Stimulated activated CD4-positive, alpha-beta T cell treated with anti-CD3 and anti-CD28 coated beads, Interleukin-4, amount 100 ng/mL, for 48 hours (primary cell): ENCODE measurements at places on chromosomes 2 and 18.

- no peak for DNase-seq
Measured at GRCh38 chr2:23326330-23326729, 58.6 kb upstream of the KLHL29 start.

GRCh38 chr18:77702686-77703085, 453.0 kb downstream of the GALR1 start:
- no peak for DNase-seq

DNA sequence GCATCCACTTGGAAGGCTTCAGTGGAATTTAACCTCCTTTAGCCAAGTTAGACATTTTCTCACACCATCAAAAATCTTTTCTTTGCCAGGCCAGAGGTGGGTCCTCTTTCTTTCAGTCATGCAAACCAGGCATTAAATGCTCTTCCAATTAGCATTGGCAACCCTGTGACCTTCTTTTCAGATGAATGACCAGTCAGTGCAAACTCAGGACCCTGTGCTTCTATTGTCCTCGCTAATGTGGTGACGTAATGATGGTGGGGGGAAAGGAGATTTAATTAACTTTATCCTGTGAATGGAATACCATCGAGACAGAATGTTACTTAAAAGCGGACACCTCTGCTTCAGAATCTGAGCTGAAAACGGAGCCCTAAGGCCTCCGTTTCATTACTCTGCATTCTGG, 23.2 kb upstream of the STPG4 start:
- no peak for DNase-seq

GRCh38 chr2:122070241-122070731, 314.8 kb downstream of the TSN start:
- no peak for DNase-seq

DNA sequence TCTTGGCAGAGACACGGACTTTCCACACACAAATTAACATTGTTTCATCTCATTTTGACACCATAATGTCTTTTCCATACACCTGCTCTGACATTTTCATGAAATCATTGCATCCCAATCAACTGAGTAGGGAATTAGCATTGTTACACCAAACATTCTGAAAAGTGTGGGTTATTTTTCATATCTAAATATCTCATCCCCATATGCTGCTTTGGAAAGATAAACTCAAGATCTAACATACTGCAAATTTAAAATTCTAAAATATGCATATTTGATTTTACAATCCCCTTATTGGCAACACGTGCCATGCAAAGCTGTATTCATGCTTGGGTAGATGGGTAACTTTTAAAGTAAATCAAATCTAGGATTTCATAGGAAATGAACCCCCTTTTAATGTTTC, 242.9 kb downstream of the ZNF516 start:
- DNase-seq = no peak

GRCh38 chr2:24125956-24126355, 2.7 kb downstream of the FAM228B start:
- DNase-seq = no peak

DNA sequence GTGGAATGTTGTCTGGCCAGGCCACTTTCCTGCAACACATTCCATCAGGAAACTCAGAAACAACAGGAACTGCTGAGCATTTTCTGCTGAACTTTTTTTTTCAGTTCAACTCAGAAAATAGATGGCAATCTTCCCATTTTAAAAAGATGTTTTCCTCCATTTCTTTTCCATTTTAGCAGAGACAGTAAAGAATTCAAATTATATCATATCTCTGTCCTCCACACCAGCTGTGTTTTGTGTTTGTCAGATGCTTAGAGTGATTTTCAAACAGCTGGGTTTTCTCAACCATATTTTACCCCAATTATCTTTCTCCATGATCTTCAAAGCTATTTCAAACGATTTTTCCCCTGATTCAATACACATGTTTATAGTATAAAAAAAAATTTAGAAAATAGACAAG, 713.4 kb downstream of the LRRTM4 start:
- no peak for DNase-seq

DNA sequence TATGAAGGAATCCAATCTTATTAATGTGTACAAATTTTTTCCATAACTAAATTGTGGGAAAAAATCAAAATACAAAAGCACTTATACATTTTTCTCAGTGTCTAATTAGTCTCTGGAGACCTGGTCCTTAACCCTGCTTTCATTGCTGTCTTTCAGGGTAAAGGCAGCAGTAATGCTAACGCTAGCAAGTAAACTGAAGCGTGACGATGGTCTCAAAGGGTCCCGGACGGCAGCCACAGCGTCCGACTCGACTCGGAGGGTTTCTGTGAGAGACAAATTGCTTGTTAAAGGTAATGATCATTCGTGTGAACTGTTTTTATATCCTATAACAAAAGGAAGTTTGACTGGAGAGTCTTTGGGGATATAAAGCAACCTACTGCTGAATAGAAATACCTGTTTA, 6.1 kb downstream of the UBE2F start:
- no peak for DNase-seq

- DNase-seq = no peak
Measured at GRCh38 chr2:69477627-69478026, 40.4 kb upstream of the NFU1 start.

DNA sequence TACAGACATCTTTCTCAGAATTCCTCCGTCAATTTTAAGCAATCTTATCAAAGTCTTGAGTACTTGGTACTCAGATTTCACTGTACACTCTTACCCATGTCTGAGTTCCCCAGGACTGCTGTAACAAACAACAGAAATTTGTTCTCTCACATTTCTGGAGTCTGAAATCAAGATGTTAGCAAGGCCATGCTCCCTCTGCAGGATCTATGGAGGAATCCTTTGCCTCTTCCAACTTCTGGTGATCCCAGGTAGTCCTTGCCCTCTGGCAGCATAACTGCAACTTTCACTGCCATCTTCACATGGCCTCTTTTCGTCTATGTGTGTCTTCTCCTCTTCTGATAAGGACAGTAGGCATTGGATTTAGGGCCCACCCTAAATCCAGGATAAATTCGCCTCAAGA, 17.1 kb upstream of the CACNB4 start:
- DNase-seq = no peak

- DNase-seq = no peak
Measured at GRCh38 chr2:111194835-111195621, 74.3 kb downstream of the BCL2L11 start.

DNA sequence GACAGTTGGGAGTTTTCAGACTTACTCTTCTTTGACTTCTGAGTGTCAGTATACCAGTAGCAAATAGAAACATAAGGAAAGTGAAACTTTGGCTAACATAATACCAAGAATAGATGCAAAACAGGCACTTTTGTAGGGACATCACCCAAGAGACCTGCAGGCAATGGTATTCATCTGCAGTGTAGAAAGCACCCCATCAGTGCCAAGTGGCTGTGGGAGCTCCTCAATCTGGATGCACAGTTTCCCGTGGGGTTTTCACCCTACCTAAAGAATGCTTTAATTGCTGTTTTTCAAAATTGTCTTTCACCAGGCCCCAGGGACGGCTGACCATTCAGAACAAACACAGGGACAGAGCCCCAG, 96.6 kb upstream of the GPR45 start:
- DNase-seq = no peak

DNA sequence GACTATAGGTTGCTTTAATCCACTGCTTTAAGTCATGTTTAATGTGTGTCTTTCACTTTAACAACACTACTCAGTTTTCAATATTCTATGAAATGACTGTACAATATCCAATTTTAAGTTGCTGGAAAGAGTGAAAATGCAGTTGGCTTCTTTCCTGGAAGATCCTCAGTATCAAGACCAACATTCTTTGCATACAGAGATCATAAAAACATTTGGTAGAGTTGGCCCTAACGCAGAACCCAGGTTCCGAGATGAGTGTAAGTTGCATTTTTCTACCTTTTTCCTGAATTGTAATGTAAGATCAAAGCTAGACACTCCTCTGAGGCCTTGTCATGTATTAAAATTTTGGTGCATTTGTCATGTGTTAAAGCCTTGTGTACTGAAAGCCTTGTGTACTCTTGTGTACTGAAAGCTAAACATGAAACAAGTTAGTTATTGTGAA, 42.9 kb upstream of the TNFRSF11A start:
- DNase-seq = no peak

DNA sequence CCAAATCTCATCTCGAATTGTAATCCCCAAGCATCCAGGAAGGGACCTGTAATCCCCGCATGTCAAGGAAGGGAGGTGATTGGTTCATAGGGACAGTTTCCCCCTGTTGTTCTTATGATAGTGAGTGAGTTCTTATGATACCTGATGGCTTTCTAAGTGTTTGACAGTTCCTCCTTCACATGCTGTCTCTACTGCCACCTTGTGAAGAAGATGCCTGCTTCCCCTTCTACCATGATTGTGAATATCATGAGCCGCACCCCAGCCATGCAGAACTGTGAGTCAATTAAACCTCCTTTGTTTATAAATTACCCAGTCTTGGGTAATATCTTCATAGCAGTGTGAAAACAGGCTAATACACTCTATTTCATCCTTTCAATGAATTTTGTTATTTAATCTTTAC, 446.7 kb downstream of the RNF144A start:
- DNase-seq = no peak

GRCh38 chr2:99643787-99644418, 154.1 kb upstream of the REV1 start:
- DNase-seq = no peak

GRCh38 chr2:36611316-36611990, 13.5 kb upstream of the FEZ2 start:
- DNase-seq = no peak

DNA sequence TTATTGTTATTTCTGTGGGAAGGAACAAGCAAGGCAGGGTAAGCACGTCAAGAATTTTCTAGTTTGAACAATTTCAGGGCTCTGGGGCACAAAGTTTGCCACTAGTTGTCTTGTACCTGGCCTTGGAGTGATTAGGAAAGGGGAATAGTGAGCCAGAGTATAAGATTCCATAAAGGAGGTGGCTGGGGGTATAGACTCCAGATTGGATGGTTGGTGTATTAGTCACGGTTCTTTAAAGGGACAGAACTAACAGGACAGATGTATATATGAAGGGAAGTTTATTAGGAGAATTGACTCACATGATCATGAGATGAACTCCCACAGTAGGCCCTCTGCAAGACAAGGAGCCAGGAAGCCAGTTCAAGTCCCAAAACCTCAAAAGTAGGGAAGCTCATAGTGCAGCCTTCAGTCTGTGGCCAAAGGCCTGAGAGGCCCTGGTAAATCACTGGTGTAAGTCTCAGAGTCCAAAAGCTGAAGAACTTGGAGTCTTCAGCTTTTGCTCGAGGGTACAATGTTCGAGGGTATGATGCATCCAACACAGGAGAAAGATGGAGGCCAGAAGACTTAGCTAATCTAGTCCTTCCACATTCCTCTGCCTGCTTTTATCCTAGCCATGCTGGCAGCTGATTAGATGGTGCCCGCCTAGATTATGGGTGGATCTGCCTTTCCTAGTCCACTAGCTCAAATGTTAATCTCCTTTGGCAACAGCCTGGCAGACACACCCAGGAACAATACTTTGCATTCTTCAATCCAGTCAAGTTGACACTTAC, 31.5 kb upstream of the PTPRM start:
- no peak for DNase-seq

GRCh38 chr2:204274991-204275390, 270.3 kb upstream of the PARD3B start:
- no peak for DNase-seq

- DNase-seq = no peak
Measured at GRCh38 chr2:7289697-7290096, 372.5 kb downstream of the RNF144A start.

- no peak for DNase-seq
Measured at GRCh38 chr2:102737431-102737830, 24.4 kb upstream of the TMEM182 start.

- no peak for DNase-seq
Measured at GRCh38 chr18:67518566-67518965, 2.0 kb upstream of the DSEL start.

GRCh38 chr2:48613211-48613610, 4.4 kb upstream of the GTF2A1L start:
- DNase-seq = no peak

GRCh38 chr18:7305416-7305815, 74.5 kb downstream of the LRRC30 start:
- no peak for DNase-seq

- no peak for DNase-seq
Measured at GRCh38 chr2:5530011-5530696, 162.0 kb upstream of the SOX11 start.

DNA sequence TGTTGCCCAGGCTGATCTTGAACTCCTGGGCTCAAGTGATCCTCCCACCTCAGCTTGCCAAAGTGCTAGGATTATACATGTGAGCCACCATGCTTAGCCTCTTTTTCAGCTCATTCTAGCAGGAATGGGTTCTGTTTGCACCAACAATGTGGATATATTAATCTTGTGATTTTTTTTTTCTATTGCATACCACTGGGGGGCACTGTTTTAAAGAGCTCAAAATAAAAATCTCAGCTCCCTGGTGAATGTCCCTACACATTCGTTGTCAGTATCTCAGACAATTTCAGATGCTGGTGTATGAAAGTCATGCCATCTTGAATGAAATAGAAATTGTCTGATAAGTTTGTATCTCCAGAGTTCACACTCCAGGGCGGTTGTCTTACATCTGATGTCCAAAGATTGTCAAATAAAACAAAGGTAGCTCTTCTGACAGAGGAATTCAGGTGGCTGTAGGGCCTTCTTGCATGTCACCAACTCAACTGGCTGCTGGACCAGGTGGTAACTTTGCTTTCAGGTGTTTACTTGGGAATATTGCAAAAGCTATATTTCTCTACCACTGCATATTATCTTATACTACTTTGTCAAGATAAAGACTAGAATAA, 3.1 kb upstream of the MATN3 start:
- no peak for DNase-seq

GRCh38 chr2:72681016-72681995, 144.5 kb downstream of the EXOC6B start:
- DNase-seq = no peak
